HFFc6 (cell line): ENCODE measurements at places on chromosomes 11 and 22. TPM values are rescaled to one million over a fixed set of nuclear protein-coding genes. Genes with fewer than 3 reads are reported as not detected.

OR6A2 gene
- 0.12 TPM in 1 of 3 replicates, not detected in the others for total RNA-seq

FUT4 gene
- 0.75 to 3.3 TPM (median 0.99 TPM) in 3 replicates for total RNA-seq

DNA sequence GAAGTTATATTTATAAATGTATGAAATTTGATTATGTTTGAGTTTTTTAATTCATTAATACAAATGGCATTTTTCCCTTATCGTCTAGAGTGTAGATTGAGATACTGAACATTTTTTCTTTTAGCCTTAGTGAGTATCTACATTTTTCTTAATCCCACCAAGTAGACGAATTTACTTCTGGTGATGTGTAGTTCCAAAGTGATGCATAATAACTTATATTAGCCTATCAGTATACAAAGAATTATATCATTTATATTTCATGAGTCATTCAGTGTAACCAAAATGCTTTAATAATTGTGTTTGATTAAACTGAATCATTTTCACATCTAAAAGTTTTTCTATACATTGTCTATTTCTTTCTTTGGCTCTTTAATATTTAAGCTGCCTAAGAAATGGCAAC is 745.6 kb upstream of the LUZP2 start:
- DNase-seq: no peak

- DNase-seq: no peak
These were observed 5.8 kb downstream of the SELENOO start for GRCh38 chr22:50206599-50206998.
